ENCODE measurements at places on chromosomes 5 and 9.

DNA sequence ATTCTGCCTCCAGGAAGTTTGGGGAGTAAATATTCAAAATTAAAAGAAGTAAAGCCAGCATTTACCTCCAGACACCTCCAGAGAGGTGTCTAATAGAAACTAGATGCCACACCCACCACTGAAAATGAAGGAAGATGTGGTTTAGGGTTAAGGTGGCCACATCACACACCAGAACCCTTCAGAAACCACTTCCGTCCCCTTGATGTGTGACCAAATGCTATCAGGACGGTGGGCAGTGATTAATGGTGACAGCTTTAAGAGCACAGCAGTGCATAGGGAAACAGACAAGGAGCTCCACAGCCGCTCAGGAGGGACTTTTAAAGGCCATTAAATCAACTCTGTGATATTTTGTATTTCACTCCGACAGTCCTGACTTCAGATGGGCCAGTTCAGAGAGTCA lies 295.2 kb downstream of the BRINP1 start:
- peak; percentile 16 for DNase-seq

GRCh38 chr5:67516948-67517565 lies 320.5 kb upstream of the CD180 start:
- DNase-seq = no peak

- no peak for DNase-seq
Observed at GRCh38 chr9:114909661-114910060, 20.7 kb downstream of the TNFSF8 start.

DNA sequence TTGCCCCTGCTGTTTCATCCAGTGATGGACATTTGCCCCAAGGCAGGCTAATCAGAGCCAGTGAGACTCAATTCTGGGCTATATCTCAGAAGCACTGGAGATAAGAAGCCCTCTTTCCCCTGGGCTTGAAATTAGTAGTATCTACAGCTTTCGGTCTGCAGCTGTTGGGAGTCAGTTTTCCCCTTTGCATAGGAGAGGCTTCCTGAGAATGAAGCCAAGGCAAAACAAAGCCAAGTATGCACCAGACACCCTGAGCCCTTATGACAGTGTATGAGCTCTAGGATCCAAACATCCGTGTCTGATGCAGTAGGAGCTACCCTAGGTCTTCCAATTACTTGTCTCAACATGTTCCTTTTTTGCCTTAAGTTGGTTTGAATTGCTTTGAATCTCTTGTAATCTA lies 79.2 kb upstream of the PANK3 start:
- no peak for DNase-seq

GRCh38 chr9:116075191-116075590 lies 78.4 kb upstream of the PAPPA start:
- DNase-seq = no peak

DNA sequence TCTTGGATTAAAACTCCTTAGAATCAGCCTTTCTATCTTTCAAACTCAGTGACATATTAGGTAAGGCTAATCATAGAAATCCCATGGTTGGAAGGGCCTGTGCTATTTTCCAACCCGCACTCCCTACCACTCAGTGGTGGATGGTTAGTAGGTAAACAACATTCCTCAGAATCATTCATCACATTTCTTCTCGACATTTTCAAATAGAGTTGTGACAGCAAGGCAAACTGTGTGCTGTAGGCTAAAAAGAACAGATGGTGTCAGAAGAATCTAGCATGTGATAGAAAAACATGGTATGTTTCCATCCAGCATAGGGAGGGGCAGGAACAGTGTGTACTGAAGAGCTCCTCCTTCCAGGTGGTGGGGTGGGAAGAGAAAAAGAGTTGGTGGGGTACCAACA lies 227.3 kb upstream of the NMUR2 start:
- no peak for DNase-seq

DNA sequence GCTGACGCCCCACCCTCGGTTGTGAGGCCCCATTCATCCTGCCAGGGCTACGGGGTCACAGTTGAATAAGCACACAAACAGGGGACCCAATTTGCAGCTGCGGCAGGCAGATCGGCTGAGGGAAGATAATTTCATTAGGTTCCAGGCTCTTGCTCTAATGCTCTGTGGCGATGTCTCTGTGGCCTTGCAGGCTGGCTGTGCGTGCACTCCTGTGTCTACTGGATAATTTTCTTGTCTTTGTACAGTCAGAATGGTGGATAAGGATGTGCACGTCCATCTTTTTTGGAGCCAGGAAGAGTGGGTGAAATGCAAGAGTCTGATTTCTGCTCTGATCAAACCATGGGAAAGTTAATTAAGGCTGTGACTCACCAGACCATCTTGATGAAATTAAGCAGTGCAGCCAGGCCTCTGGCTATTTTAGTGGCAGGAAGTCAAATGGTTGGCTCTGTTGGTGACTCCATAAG lies 39.2 kb downstream of the NSG2 start:
- no peak for DNase-seq

- peak; percentile 94 for DNase-seq
Observed at GRCh38 chr5:171494452-171495121, 75.1 kb downstream of the FGF18 start.
